ACHN (cell line): ENCODE measurements at places on chromosomes 12 and 14.
A peak's percentile ranks its signal among the peaks of the same experiment; 100 is the strongest.

DNA sequence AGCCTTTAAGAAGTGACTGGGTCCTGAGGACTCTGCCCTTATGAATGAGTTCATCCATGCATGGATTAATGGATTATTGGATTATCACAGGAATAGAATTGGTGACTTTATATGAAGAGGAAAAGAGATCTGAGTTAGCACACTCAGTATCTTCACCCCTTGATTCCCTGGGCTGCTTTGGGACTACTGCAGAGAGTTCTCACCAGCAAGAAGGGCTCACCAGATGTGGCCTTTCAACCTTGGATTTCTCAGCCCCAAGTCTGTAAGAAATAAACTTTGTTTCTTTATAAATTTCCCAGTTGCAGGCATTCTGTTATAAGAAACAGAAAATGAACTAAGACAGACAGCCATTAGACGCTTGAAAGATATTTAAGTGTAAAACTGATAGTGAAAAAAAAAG lies 509.2 kb downstream of the FLRT2 start:
- DNase-seq = no peak

- DNase-seq = no peak
Observed at GRCh38 chr14:58747181-58747580, 109.4 kb downstream of the DACT1 start.

GRCh38 chr12:15220915-15221885 lies at the start of gene RERG:
TSS of gene RERG (minus strand) at chr12:15221417. CDS start at chr12:15217489, 3,928 bp downstream.
- peak; percentile 84 for DNase-seq

GRCh38 chr14:88140874-88141273 lies 135.9 kb downstream of the GPR65 start:
- DNase-seq = no peak

GRCh38 chr14:98955741-98956070 lies 316.3 kb downstream of the BCL11B start:
- no peak for DNase-seq

GRCh38 chr12:59499774-59500173 lies 96.1 kb upstream of the SLC16A7 start:
- DNase-seq = no peak

DNA sequence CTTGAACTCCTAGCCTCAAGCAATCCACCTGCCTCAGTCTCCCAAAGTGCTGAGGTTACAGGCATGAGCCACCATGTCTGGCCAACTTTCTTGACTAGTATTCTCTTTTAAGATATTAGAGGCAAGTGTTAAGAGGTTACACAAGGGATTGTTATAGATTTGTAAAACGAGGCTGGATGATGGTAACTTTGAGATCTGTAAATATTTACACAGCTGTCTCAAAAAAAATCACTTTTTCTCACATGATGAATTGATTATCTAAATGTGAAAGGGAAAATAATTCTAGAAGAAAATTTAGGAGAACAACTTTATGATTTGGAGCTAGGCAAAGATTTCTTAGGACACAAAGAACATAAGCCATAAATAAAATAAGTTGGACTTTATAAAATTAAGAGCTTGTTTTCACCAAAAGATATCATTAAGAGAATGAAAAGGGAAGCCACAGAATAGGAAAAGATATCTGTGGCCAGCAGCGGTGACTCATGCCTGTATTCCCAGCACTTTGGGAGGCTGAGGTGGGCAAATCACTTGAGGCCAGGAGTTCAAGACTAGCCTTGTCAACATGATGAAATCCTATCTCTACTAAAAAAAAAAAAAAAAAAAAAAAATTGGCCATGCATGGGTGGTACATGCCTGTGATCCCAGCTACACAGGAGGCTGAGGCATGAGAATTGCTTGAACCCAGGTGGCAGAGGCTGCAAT lies 77.4 kb downstream of the BBS10 start:
- DNase-seq = no peak
